ENCODE measurements at places on chromosomes 5 and 9.

GRCh38 chr9:27504259-27504658 lies 19.8 kb upstream of the IFNK start:
- no peak for DNase-seq

DNA sequence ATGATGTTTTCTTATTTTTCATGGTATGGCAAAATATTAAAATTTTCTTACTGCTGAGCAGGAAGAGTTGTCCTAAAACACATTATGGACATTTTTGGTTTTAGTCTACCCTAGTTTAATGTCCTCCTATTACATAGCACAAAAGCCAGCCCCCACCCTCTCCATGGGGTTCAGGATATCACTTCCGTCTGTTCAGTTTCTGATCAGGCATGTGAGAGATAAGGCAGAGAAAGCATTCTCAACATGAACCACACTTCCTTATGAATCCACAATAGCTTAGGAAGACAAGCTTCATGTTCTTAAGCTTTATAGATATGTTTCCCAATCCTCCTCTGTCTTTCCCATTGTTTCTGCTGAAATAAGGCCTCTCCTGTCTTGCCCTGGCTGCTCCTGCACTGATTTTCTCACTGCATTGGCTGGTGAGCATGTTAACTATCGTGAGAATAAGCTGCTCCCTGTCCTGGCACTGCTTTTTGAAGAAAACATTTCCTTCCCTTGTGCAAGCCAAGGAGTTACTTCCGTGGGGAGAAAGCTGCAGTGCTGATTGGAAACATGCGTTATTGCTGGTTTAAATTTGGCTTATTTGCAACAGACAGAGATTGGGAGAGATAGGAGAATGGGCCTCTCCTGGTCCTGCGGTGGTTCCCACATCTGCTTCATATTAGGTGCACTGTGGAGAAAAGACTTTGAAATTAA lies 260.3 kb upstream of the RPS23 start:
- DNase-seq, result no peak

GRCh38 chr9:6658628-6659353 lies 13.3 kb upstream of the GLDC start:
- no peak for DNase-seq

DNA sequence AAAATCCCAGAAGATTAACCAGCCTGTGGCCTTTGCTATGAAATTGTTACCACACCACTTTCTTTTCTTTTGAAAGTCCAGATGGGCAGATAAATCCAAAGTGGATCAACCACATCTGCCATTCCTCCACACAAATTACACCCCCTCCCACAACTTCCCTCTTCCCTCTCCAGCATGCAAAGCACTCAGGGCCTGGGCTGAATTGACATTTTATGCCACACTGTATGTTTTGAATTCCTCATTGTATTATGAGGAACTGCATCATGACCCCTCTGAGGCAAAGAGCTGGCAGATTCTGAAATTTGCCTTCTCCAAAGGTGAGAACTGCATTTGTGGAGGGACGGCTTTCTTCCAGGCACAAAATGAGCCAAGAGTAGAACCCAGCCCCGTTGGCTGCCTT lies 589.2 kb upstream of the KLF4 start:
- DNase-seq, result no peak

DNA sequence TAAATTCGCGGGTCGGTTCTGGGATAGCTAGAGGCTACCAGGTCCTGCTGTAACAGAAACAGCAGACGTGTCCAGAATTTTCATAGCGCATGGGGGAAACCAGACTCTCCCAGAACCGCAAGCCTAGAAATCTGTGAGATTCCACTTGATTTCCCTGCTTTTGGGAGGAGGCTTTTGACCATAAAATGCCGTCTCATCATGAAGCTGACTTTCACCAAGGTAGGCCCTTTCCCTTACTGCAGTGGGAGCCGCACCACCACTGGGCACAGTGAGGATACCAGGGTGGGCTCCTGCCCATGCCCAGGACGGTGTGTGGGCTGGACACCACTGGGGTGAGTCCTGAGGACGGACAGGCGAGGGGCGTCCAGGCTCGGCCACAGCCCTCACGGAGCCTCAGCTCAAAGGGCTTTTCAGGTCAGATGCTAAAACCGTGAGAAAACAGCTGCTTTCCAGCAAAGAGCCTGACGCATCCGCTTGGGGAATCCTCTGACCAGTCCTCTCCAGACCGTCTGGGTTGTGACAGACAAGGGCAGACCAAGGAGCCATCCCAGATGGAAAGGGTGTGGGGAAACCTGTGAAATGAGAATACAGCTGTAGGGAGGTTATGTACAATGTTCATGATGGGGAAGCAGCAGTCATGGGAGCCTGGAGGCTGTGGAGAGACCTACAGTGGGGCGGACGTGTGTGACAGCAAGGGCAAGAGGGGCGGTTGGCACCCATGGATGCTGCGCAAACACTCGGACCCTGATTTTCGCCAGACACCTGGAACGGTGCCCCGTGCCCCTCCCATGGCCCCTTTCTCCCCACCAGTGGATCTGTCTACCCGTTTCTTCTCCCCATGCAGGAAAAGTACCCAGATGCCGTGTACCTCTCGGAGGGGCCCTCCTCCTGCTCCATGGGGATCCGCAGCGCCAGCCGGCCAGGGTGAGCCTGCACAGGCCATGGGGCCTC lies 59.2 kb downstream of the IPPK start:
- DNase-seq, result no peak

DNA sequence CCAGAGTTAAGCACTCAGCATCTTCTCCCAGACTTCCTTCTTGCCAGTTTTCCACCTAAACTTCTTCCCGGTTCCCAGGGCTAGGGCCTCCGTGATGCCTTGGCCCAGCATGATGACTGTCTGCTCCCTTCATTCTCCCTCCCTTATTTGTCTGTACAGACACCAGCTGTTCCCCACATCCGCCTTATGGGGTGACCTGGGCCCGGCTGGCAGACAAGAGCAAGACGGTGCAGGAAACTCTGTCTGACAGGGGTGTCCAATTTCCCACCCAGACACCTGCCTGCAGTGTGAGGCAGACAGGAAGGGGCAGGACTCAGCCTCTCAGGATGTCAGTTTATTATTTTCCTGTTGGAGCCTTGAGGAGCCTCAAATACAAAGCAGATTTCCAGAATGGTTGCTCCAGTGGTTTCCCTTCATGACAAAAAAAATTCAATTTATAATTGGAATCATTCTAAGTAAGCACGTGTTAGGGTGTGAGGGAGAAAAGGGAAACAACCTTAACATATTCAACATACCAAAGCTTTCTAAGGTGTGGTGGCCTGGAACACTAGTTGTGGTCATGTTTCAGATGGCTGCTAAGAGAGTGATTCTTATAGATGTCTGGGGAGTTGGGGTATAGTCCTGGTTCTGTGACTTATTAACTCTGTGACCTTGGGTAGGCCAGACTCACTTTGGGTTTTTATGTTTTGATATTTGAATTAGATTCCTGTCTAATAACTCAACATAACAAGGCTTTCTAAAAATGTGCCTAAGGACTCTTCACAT lies 234.5 kb downstream of the PAPPA start:
- no peak for DNase-seq

- DNase-seq, result no peak
Observed at GRCh38 chr9:121782514-121783110, 131.2 kb downstream of the DAB2IP start.

DNA sequence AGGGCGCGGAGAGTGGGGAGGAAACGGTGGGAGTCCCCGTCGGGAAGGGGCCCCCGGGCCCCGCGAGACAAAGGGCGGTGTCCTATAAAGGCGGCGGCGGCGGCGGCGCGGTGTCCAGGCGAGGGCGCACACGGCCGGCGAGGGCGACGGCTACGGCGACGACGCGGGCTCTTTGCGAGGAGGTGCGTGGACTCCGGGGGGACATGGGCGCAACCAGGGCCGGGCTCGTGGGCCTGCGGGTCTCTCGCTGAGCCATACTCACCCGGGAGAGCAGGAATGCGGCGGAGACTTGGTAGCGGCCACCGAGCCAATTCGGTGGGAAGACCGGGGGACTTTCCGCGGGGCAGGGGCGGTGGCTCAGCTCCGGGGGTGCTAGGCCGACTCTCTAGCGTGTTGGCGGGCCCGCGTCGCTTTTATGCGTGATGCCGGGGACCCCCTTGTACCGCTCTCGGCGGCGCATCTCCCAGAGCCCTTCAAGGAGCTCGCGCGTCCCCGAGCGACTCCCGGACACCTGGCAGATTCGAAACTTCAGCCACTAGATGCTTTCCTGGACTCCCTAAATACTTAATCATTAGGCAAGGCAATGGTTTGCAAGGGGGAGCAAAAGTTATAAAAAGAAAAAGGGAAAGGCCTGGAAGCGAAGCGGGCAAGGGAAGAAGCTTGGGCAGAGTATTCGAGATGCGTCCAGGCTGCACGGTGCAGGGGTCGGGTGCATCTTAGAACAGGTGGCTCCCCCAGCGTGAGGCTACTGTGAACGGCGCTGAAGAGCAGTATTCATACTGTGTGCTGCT lies 5.9 kb upstream of the TAL2 start:
- no peak for DNase-seq

DNA sequence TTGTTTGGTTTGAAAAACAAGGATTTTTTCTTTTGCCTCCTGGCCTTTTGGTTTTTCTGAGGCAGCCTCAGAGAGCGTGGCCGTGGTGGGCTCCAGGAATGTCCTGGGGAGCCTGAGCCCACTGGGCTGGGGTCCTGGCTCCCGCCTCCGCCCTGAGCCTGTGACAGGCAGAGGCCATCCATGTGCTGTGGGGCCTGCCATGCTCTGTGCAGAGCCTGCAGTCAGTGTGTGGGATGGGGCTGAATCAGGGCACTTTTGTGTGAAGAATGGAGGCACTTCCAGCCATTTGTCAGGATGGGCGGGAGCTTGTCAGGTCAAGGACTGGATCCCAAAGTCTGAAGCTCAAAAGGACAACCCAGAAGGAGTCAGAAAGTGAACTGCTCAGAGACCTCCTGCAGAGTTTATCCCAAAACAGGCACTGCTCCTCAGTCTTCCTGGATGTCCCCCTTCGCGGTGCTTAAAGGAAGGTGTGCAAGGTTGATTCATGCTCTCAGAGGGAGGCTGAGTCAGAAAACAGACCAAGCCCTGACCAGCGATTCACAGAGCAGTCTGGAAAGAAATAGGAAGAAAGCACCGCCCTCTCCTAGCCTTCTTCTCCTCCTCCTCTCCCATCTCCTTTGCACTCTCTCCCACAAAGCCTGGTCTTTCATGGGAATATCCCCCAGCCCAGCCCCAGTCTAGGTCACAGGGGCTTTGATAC lies 53.2 kb downstream of the MVB12B start:
- no peak for DNase-seq

- DNase-seq, result no peak
Observed at GRCh38 chr9:14348373-14349145, 34.6 kb upstream of the NFIB start.

DNA sequence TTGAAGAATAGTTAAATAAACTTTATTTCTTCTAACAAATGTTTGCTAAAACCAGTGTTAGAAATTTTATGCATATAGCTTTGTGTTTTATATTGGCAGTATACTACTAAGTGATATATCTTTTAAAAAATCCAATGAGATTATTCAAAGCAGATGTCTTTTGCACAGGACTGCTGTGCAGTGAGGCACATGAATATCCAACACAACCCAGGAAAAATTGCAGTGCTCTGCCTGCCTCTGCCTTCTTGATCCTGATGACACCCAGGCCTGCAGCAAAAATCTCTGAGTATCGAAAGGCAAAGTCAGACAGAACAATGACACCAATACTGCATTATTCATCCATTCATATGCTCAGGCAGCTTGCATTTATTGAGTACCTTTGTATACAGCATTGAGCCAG lies 1076.5 kb upstream of the ARRDC3 start:
- no peak for DNase-seq

DNA sequence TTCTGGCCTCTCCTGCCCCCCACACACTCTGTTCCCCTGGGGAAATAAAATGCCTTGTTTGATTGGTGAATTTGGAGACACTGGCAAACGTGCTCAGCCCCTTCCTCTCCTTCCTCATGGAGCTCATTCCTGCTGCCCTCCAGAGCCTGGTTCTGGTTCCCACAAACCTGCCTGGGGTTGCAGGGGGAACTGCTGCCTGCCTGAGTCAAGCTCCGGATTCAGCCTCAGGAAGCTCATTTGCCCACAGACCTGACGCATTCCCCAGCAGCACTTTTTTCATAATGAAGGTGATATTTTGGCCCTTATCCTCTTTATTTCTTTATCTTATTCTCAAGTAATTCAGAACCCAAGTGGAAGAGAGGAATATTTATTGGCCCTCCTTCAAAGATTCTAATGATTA lies 140.5 kb downstream of the TTLL11 start:
- DNase-seq, result no peak
